Karpas-422 (cell line): ENCODE measurements at places on chromosomes 1 and 21. TPM values are rescaled to one million over a fixed set of nuclear protein-coding genes. Genes with fewer than 3 reads are reported as not detected.

GRCh38 chr1:169031566-169032224, 74.8 kb upstream of the ATP1B1 start:
- DNase-seq: no peak

The C1orf56 gene
- 2.5 and 4.6 TPM in 2 replicates for total RNA-seq

DNA sequence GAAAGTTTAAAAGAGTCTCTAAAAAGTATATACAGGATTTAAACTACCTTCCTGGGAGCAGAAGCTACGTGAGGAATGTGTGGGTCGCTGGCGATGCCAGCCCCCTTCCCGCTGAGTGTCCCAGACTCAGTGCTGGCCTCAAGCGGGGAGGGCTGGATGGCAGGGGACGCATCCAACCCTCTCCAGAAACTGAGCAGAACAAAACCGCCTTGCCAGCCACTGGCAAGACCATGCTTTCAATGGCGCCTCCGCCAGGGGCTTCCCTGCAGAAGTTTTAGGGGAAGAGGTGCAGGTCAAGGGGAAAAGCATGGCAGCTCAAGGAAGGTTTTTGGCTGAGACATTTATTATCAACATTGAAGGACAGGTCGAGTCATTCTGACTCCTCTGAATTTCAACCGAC, 26.1 kb downstream of the NADK start:
- no peak for DNase-seq

DNA sequence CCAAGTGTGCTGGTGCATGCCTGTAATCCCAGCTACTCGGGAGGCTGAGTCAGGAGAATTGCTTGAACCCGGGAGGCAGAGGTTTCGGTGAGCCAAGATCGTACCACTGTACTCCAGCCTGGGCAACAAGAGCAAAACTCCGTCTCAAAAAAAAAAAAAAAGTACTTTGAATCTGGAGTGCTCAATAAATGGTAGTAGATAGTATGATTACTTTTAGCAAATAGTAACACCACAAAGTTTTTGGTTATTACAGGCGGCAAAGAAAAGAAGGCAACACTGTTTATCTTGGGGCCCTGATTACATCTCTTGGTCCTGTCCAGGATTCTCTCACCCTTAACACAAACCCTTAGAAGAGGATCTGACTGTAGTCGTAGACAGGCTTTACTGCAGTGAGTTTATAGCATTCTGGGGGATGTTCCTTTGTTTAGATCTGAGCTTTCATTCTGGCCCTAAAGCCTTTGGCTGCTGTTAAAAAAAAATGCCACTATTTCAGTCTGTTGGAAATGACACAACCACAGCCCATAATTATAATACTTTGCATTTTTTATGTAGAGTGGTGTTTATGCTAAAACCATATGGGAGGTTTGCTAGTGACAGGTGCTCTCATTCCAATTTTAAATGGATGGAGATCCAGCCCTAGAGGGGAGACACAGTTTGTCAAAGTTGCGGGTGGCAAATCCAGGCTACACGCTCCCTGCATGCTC, 79.7 kb upstream of the SLC2A1 start:
- no peak for DNase-seq

The SPRR2F gene
- total RNA-seq: not detected in 2 replicates

The GREM2 gene
- total RNA-seq: not detected in 2 replicates

GRCh38 chr1:213484333-213484732, 433.3 kb downstream of the RPS6KC1 start:
- DNase-seq: no peak

DNA sequence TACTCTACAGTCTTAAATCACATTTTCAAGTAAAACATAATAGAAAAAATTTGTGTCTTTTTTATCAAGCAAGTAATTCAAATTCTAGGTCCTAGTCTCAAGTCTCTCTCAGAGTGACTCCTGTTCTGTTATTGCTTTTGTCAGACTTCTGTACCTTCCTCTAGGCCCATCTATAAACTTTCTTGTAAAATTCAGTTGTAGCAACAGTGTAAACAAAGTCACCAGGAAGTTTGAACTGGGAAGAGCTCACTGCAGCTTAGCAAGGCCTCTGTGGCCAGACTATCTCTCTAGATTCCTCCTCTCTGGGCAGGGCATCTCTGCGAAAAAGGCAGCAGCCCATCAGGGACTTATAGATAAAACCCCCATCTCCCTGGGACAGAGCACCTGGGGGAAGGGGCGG, 13.5 kb upstream of the ZNF678 start:
- DNase-seq: no peak

DNA sequence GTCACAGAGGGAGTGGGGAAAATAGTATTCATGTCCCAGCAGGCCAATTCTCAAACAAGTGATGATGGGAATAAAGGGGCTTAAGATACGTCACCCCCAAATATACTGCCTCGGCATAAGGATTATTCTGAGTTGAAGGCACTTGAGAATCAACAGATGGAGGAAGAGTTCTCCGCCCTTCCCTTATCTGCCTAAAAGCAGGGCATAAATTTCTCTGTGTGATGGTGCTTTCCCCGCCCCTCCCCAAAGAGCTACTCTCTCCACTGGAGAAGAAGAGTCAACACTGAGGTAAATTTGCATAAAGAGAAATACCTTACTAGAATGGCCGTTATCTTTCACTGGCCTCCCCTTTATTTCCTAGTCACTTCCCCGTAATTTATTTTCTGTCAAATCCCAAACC, 18.7 kb downstream of the BECN2 start:
- DNase-seq: no peak

DNA sequence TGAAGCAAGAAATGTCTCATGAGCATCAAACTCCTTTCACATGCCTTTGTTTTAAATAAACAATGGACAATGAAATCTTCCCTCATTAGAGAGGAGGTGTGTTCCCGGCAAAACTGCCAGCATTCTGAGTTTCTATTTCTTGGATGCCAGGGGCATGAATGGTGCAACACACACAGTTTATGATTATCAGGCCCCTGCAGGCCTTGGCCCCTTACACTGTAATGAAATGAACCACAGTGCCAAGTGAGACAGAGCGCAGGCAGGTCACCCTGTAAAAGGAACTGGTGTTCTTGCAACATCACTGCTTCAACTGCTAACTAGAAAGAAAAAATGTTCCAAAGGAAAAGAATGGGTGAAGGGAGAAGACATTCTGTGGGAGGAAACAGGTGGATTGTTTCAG, 3.8 kb upstream of the PIGC start:
- DNase-seq: no peak

The LCE2C gene
- total RNA-seq: not detected in 2 replicates

- DNase-seq: no peak
These were observed 93.9 kb downstream of the KIF1B start for GRCh38 chr1:10304295-10304694.

The NPHS2 gene
- total RNA-seq: not detected in 2 replicates

DNA sequence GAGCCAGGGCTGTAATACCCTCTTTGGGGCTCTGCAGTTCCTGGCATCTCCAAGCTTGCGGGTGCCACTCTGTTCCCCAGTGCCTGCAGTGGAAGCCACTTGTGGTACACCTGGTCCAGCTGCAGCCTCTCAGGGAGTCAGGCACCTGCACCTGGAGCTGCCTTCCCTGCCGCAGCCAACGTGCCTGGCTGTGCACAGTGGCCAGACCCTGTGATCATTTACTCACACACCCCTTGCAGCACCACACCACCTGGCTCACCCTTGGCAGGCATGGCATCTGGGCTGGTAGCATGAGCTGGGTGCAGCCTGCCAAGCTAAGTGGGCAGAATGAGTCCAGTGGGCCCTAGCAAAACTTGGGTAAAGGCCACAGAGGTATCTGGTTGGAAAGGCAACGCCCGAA, 51.1 kb upstream of the NTPCR start:
- no peak for DNase-seq

The KDM1A gene
- 110 and 121 TPM in 2 replicates for total RNA-seq

DNA sequence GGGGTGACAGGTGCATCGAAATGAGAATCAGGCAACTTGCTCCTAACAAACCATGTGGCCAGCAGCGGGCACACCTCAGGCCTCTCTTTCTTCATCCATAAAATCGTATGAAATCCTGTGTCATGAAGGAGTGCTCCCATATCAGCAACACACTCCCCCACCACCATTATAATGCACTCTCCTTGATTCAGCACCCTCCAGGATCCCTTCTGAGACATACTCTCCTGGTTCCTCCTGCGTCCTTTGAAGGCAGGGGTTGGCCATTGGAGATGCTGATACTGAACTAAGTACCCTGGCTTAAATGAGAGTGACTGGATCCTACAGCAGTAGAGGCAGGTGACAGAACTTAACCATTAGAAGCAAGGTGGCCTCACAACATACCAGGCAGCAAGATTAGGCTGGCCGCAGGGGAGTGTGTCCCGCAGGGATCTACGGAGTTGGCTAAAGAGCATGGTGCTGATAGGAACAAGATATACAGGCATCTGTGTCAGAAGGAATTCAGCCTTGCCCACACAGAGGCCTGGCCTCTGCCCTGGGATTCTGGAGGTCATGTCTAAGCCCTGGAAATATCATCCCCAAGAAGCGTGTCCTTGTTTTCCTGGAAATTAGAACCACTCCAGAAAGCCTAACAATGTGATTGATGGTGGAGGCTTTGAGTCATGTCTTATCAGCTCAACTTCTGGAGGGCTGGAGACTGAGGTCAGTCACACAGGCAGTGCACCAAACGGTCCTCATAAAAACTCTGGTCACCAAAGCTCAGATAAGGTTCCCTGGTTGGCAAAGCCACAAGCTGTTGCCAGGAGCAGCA, 16.8 kb downstream of the S100A7A start:
- no peak for DNase-seq

DNA sequence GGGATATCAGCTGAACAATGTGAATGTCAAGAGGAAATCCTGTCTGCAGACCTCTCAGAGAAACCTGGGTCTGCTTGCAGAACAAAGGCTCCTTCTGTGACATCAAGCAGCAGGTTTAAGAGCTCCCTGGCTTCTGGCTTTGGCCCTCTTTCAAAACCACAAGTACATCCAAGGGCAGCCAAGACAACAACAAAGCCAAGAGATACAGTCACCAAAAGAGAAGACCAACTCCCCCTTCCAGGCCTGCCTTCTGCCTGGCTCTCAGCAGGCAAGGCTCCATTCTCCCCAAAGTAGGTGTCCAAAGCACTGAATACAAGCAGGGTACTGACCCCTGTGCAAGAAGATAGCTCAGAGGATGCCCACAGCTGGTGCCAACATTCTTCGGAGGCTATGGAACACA, 11.5 kb downstream of the BCAR3 start:
- no peak for DNase-seq

The ACAP3 gene
- total RNA-seq: 28.1 and 94.6 TPM in 2 replicates

DNA sequence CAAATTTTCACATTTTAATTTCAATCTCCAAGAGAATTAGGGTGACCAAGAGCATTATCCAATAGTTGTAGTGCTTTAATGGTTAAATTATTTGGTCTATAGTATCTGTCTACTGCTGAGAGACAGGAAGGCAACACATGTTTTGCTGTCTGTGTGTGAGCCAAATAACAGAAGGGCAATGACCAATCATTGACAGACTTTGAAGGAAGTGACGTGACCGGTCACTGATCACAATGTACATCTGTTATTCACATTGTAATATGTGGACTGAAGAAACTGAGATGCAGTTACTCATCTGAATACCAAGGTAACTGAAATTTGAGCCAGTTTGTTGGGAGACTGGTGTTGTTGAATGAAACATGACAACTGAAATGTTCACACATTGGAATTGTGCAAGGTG, 196.7 kb downstream of the LRRC40 start:
- no peak for DNase-seq

The KCNK2 gene
- total RNA-seq: not detected in 2 replicates

The RXFP4 gene
- not detected in 2 replicates for total RNA-seq
